ENCODE measurements at places on chromosomes 4 and X.
A peak's percentile ranks its signal among the peaks of the same experiment; 100 is the strongest.

DNA sequence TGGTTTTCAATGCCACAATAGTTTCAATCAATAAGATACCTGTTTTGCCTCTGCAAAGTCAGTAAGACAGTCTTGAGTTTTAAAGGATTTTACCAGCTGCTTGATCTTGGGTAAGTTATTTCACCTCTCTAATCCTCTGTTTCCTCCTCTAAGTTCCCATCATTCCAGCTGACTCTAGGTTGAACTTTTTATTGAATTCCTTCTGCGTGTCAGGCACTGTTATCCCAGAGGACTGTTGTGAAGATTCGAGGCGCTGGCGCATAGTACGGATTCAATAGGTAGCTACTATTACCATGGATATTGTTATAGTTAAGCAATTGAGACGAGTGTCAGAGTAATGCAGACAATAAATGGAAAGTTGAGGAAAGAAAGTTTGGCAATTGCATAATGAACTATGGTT, 179.4 kb downstream of the BANK1 start:
- no peak for DNase-seq

- peak; percentile 91 for DNase-seq
These were observed 6.0 kb downstream of the RASL11B start for GRCh38 chr4:52868133-52868532.

DNA sequence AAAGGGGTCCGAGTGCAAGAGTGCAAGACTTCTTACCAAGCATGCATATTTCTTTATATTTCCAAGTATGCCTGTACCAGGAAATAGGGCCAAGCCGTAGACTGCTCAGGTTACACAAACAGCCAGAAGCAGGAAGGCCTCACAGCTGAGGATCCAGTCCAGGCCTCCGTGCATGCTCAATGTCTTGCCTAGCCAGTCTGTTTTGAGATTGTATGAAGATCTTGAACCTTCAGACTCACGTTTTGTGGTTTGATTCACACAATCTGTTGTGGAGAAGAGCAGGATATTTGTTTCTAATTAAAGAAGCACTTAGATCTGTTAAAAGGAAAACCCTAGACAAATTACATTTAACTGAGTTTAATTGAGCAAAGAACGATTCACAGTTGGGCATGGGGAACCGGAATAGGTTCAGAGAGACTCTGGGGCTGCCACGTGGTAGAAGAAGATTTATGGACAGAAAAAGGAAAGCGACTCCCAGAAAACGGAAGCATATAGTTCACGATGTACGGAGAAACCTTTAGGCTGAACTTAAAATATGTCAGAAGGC, 1.2 kb downstream of the MGST2 start:
- DNase-seq = peak; percentile 66

DNA sequence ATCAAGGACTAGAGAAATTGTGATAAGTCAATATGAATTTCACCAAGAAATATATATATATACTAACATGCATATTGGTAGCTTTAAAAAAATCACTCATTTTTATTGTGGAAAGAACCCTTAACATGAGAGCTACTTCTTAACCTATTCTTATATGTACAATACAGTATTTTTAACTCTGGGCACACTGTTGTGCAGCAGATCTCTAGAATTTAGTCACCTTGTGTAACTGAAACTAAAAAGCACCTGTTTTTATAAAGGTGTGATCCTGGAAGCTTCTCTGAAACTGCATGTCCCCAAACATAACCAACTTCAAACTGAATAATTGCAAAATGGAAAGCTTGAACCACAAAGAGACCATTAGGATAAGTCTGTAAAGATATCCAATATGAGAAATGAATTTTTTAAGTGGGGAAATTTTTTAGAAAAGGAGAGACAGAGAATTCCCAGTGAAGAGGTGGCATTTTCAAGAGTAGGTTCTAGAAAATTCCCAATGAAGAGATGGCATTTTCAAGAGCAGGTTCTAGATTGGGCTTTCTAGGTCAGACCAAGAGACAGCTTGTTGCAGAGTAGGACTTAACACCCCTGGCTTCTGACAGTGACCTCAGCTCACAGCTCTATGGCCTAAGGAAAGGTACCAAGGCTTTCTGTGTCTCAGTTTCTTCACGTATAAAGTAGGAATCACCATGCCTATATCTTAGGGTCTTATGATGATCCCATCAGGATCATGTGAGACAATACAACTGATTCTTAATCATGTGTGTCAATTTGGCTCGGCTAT, 22.0 kb upstream of the PPARGC1A start:
- DNase-seq = no peak

- DNase-seq = no peak
These were observed 367.0 kb downstream of the RAB28 start for GRCh38 chr4:13117185-13117584.

DNA sequence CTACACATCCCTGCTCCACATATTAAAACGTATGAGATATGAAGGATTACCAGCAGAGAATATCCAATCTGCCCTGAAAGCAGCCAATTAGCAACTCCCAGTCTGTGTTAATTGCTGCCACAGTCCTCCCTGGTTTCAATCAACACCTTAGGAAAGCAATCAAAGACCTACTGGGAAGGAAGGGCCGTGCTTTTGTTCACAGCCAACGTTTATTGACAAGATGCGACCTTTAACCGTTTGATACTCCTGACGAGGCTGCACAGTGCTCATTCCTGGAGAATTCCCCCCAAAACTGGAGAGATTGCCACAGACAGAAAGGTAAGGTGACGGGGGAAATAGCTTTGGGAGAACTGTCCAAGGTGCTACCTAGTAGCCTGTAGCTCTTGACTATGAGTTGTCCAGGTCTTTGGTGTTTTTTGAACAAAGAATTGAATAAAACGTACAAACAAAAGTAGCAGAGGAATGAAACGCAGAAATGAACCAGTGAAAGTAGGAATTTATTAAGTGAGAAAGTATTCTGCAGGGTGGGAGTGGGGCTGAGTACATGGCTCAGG, 596.5 kb downstream of the NLGN4X start:
- no peak for DNase-seq

- no peak for DNase-seq
These were observed 256.9 kb downstream of the PARM1 start for GRCh38 chr4:75189711-75190335.

DNA sequence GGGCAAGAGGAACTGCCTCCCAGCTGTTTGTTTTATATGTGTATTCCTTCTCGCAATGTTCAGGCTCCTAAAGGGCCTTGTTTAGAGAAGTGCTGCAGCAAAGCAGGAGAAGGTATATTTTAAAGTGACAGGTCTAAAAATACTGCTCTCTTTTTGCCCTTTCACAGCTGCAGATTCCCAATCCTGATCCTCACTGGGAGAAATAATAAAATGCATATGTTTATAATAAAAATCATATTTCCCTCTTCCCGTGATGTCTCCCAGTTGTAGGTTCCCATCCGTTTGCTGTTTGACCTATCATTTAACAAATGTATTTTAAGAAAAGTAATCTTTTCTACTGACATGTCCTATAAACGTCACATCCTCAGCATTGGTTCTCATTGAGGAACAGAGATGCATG, 62.7 kb upstream of the GPC4 start:
- no peak for DNase-seq

- no peak for DNase-seq
These were observed 115.7 kb upstream of the MAGEB16 start for GRCh38 chrX:35682476-35682875.

GRCh38 chrX:1273896-1274295, 5.3 kb downstream of the CSF2RA start:
- no peak for DNase-seq

DNA sequence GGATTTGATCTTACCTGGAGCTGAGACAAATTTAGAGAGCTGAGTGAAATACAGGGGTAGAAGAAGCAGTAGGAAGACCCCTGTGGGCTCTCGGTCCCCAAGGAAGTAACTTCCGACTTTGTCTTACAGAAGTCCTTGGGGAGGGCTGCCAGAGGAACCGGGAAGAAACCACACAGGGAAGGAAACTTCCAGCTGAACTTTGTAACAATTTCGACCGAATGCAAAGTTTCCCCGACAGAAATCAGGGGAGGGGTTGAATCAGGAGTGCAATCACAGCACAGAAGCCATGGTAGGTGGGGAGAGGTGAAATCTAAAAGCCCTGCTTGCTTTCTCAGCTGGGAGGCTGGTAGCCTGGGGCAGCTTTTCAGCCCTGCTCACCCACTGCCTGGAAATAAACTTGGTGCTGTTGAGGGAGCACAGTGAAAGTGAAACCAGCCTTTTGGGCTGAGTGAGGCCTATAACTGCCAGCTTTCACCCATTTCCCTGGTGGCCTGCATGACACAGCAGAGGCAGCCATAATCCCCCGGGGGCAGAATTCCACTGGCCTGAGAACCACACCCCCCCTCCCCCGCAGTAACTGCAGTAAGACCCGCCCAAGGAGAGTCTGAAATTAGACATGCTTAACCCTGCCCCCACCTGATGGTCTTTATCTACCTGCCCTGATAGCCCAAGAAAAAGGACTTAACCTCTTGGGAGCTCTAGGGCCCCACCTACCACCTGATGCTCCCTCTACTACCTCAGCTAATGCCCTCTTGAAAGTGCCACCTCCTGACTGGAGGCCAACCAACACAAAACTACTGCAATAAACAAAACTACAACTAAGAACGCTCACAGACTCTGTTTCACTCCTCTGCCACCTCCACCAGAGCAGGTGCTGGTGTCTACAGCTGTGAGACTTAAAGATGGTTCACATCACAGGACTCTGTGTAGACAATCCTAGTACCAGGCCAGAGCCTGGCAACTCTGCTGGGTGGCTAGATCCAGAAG, 248.2 kb downstream of the PARM1 start:
- no peak for DNase-seq

DNA sequence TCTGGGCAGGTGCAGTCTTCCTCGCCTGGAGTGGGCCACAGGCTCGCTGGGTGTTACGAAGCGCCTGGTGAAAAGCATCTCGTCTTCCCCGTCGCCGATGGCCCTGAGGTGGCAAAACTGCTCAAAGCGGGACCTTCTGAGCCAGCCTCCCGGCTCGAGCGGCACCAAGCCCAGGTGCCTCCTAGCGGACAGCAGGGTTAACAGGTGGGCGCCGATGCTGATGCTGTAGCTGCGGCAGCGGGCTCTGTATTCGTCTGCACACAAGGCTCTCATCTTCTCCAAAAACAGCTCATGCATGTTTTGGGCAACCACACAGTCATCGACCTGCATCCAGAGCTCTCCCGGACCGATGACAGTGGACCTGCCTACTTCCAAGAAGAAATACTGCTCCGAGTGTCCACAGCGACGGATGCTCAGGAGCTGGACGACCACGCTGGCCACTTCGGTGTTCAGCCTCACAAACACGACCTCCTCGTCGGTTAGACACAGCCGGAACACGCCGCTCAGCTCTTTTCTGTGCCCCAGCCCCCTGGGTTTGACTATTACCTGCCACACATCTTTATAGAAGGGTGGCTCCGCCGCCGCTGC, 1.2 kb downstream of the IRS4 start:
- DNase-seq = peak; percentile 33

- no peak for DNase-seq
These were observed 151.1 kb upstream of the BCOR start for GRCh38 chrX:40248822-40249221.

DNA sequence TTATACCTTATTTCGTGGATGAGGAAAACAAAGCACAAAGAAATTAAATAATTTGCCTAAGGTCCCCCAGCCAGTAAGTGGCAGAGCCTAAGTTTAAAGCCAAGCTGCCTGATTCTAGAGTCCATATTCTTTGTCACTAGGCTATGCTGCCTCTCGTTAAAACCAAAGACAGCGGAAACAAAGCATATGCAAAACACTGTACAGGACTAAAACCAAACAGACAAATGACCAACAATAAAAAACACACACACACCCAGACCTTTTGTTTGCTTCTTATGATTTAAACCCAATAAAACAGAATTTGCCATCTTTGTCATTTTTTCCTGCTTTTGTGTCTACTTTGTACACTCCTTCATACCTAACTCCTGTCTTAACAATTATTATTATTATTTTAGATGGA, 10.1 kb upstream of the VSIG1 start:
- no peak for DNase-seq

DNA sequence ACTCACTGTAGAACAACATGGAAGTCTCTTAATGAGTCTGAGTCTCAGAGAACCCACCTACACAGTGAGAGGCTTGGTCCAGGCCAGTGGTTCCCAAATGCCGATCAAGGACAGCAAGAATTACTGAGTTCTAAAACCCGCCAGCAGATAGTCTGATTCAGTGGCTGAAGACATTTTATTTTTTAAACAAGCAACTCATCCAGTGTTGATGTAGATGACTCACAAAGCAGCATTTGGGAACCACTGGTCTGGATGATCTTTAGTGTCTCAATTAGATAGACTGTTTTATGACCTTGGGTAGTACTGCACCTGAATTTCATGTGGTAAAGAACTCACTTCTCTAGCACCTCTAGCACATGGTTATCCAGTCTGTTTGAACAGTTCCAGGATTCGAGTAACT, 193.6 kb downstream of the FBXW7 start:
- no peak for DNase-seq

- no peak for DNase-seq
These were observed 202.9 kb upstream of the BOD1L1 start for GRCh38 chr4:13830449-13830848.

GRCh38 chrX:883588-883987, 253.0 kb downstream of the SHOX start:
- no peak for DNase-seq

DNA sequence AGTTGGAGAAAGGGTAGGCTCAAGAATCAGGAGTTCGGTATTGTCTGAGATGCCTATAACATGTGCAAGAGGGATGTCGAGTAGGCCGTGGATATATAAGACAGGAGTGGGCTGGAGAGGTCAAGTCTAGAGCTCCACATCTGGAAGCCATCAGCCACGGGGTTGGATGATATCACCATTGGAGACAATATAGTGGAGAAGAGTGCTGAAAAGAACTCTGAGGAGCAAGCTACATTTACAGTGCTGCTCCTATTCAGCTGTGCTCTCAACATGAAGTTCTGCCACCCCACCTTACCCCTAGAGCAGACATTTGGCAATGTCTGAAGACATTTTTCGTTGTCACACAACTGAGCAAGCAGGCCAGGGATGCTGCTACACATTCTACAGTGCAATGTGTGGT, 20.9 kb upstream of the PLAC1 start:
- DNase-seq = no peak

DNA sequence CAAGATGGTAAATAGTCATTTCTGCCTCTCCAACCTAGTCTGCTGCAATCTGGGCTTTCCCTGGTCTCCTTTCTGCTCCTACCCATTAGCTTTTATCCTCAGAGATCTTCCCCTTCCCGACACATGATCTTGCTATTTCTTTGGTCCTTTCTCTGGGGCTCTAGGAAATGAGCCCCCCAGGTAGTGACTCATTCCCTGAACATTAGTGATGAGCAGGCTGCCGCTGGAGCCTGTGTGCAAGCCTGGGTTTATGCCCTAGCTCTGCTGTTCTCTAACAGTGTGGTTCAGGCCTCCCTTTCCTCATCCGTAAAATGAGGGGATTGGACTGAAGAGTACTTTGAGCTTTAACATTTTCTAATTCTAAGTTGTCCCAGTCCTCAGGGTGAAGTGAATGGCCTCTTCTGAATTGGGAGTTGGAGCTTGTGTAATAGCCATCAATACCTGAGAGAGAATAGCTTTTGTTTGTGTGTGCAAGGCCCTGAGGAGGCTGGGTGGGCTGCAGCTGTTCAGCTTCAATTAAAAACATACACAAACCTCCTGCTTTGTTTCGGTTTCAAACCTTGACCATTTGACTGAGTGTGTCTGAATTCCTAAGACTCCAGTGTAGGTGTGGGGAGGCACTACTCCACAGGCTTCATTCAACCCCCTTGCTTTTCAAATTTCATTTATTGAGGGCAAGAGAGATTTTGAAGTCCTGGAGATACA, 115.6 kb upstream of the SCML1 start:
- DNase-seq = no peak

Measured in NCI-H510A treated with DMSO at 0.1 percent for 48 hours (cell line).